CD4-positive, CD25-positive, alpha-beta regulatory T cell (primary cell): ENCODE measurements at places on chromosomes 11 and 22.

DNA sequence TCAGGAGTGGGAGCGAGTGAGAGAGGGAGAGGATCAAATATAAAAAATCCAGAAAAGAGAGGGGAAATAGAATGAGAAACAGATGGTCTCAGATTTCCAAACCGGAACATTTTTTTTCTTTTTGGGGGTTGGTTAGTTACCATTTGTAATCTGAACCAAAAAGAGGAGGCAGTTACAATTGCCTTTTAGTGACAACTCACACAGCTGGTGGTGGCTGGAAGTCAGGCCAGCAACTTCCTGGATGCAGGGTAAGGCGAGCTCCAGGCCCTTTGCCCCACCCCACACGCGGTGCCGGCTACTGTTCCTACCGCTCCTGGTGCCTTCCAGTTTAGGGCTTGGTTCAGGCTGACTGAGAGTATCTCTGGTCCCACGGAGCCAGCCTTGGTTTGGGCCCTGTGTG, 21.0 kb upstream of the UBASH3B start:
- no peak for DNase-seq

- no peak for DNase-seq
Observed at GRCh38 chr11:100929377-100929776, 200.2 kb downstream of the PGR start.

- DNase-seq = no peak
Observed at GRCh38 chr22:35313311-35314121, 13.8 kb downstream of the TOM1 start.

GRCh38 chr11:47791774-47792430, 24.8 kb upstream of the FNBP4 start:
- DNase-seq = no peak

- DNase-seq = no peak
Observed at GRCh38 chr11:69497221-69497787, 15.8 kb downstream of the LINC01488 start.
